ENCODE measurements at places on chromosomes 7 and 10.

GRCh38 chr7:1531263-1531978, 919 bp downstream of the MAFK start:
- peak; percentile 71 for DNase-seq

GRCh38 chr7:38311329-38311937, 38.0 kb upstream of the TARP start:
- no peak for DNase-seq

DNA sequence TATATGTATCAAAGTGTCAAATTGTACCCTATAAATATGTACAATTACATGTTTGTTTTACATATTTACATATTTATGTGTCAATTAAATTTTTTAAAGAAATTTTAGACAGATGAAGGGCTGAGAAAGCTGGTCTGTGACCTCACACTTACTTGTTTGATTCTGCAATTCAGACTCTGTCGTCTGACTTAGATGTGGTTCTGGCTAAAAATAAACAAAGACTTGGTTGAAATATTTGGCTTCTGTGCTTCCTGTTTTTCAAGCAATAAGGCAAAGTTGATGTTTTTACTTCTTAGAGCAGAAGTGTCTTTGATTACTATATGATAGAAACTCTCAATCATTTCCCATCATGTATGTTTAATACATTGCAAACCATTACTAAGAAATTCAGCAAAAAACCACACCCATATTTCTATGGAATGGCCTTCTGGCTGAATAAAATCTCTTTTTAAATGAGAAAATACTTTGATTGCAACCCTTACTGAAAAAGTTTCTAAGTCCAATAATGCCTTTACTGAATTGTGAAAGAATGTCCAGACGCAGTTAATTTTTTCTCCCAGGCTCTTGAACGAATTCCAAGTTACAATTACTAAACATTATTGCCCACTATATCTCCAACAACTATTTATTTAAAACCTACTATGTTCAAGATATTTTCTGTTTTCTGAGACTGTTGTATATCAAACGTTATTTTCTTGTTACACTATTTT, 59.5 kb upstream of the PRKG1 start:
- no peak for DNase-seq

DNA sequence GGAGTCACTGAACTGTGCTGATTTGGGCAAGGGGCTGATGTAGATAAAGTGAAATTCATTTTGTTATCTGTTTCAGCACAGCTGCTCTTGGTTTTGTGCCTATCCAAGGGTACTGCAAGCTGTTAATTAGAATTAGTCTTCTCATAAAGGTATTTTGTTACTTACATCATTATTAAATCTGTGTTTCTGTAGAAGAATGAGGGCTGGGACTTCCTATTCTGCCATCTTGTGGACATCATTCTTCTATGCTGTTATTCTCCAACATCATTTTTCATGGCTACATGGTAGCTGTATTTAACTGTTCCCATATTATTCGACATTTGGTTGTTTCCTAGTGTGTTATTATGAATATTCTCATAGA, 76.2 kb upstream of the CCDC71L start:
- no peak for DNase-seq

- peak; percentile 71 for DNase-seq
These were observed 2.6 kb downstream of the STK31 start for GRCh38 chr7:23712368-23713284.

DNA sequence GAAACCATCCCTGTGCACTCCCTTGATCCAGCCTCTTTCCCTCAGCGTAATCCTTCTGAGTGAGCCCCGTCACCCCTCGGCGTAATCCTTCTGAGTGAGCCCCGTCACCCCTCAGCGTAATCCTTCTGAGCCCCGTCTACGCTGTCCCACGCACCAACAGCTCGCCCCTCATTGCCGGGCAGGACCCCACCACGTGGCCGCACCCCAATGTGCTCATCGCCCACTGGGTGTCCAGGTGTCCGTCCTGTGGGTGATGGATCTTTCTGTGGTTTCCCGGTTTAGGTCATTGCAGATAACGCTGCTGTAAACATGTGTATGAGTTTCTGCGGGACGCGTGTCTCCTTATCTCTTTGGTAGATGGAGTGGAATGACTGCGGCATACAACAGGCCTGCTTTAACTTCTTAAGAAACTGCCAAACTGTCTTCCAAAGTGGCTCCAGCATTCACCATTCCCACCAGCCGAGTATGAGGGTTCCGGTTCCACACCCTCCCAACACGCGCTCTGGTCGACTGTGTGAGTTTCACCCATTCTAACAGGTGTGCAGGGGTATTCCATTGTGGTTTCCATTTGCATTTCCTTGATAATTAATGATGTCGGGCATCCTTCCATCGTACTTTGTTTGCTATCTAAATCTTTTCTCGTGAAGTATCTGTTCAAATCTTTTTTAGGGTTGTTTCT, 42.1 kb upstream of the NKX6-2 start:
- no peak for DNase-seq

GRCh38 chr7:93575555-93576399, 1.3 kb upstream of the CALCR start:
- no peak for DNase-seq

DNA sequence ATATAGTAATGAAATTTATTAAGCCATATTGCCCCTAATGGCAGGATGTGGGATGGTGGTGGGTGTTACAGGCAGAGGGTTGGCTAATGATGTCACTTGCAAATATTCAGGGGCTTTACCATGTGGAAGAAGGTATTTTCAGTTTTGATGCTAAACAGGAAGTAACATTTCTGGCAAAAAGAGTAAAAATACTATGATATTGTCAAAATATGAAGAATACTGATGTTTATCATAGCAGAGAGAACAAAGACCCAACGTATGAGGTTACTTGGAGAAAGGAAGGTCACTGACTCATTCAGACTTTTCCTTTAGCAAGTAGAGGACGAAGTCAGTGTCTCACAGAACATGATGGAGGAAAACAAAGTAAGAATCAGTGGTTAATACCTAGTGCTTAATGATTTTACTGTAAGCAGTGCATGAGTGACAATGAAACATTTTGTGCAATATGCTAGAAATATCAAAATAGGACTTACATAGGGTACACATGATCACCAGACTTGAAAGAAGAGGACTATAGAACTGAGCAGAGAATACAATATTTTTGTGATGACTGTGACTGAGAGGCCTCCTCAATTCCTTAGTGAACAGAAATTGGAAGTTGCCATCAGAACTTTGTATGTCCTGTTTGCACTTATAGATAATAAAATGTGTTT, 89.7 kb upstream of the STEAP4 start:
- DNase-seq: no peak

- no peak for DNase-seq
These were observed 73.6 kb upstream of the DNAJB6 start for GRCh38 chr7:157263156-157263555.

DNA sequence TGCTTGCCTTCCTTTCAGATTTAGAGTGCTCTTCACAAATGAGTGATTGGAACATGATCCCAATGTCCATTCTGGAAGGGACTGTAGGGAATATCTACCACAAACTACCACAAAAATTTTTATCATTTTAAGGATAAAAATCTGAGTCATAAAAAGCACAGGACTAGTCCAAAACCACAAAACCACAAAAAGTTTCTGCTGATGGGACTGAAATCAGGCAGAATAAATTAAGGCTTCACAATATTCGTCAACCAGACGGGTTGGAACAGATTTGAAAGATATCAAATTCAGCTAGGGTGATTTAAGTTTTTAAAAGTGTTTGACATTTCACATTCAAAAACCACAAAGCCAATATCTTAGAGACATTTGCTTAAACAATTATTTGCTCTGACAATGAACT, 100.1 kb upstream of the PTN start:
- DNase-seq: no peak

- no peak for DNase-seq
These were observed 199.2 kb downstream of the SEMA3E start for GRCh38 chr7:83449781-83450180.

DNA sequence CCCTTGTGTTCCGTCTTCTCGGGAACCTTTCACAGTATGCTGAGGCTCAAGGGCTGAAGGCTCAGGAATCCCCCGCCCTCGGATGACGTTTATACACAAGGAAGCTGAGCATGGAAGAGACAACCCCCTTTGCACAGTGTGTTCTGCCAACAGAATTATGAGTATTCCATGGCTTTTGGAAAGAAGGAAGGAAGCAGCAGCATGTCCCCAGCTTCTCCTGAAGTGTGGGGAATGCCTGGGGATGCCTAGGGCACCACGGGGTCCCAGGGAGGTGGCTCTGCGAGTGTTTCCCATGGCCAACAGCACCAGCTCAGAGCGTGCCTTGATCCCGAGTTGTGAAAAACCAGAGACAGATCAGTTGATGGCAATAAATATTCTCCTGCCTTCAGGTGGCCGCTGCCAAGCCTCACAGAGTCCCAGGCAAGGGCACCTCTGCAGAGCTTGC, 88.8 kb upstream of the DDC start:
- DNase-seq: peak; percentile 86

GRCh38 chr7:120160166-120160565, 112.8 kb upstream of the KCND2 start:
- no peak for DNase-seq

GRCh38 chr7:83739527-83739926, 90.6 kb upstream of the SEMA3E start:
- DNase-seq: no peak

- DNase-seq: no peak
These were observed 233.9 kb downstream of the DNAJB6 start for GRCh38 chr7:157570531-157571200.

DNA sequence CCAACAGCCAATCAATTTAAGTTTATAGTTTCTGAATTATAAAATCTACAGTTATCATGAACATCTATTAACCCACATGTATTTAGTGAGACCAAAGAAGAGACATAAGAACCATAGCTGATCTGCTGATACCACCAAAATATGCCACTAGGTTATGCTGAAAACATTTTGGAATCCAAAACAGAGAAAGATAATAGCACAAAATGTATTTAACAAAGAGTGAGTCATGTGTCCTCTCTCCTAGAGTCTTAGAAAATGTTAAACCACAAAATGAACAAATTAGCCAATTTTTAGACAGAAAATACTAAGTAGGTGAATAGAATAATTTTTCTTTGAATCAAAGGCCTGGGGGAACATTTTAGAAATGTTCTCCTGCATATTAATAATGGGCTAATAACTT, 527.5 kb downstream of the GPAM start:
- no peak for DNase-seq

DNA sequence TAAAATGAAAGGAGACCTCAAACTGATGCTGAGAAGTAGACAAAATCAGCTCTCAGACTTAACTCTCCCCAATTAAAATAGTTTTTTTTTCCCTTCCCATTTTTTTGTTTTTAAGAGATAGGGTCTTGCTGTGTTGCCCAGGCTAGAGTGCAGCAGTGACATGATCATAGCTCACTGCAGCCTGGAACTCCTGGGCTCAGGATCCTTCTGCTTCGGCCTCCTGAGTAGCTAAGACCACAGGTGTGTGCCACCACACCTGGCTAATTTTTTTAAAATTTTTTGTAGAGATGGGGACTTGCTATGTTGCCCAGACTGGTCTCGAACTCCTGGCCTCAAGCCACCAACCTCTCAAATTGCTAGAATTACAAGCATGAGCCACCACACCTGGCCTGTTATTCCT, 61.1 kb downstream of the NHLRC2 start:
- DNase-seq: no peak

DNA sequence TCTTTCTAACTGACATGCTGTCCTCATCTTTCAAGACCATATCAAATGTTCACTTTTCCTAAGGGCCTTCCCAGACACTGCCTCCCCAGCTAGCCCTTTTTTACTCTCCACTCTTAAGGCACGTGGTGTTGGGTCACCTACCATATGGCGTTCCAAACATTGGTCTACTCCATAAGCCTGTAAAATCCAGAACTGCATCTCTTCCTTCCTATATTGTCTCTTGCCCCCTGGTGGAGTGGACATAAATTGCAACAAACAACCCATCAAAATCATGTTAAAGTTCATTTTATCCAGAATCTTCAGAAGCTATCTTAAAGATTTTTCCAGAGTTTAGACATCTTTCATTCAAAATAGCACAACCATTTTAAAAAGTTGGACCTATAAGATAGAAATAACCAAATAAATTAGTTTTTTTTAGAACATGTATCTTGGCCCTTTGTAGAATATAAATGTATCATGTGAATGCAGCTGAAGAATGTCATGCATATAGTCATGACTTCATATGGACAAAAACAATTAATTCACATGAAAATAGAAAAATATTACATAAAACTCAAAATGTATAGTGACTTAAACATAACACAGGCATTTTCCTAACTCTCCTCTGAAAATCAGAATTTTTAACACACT, 180.6 kb upstream of the CHRM2 start:
- no peak for DNase-seq

GRCh38 chr10:110445871-110446270, 51.8 kb upstream of the DUSP5 start:
- no peak for DNase-seq

- no peak for DNase-seq
These were observed 196.3 kb upstream of the KLF6 start for GRCh38 chr10:3981300-3981699.

DNA sequence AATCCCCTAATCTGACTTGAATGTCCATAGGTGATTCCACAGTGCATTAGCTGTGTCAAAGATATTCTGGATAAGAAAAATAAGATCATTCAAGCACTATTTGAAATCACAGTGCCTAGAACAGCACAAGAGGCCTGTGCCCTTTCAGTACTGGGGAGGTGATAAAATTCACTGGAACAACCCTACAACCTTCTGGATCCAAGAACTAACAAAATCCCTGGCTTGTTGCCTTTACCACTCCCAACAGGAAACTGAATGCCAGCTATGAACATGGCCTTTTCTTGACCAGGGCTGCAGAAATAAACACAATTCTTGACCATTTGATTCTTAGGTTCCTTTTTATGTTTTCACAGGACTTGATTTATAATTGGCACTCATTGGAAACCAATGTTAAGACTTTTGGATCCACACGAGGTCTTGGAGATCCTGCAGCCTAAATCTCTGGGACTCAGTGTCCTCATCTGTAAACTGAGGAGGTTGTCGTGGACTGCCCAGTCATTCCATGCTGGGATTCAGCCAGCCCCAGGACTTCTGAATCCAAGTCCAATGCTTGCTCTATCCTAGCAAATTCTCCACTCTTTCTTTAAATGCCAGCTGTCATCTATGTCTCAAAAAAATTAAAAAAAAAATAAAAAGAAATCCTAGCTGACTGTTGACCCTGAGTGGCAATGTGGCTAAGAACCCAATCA, 624.7 kb downstream of the KCNMA1 start:
- DNase-seq: no peak

DNA sequence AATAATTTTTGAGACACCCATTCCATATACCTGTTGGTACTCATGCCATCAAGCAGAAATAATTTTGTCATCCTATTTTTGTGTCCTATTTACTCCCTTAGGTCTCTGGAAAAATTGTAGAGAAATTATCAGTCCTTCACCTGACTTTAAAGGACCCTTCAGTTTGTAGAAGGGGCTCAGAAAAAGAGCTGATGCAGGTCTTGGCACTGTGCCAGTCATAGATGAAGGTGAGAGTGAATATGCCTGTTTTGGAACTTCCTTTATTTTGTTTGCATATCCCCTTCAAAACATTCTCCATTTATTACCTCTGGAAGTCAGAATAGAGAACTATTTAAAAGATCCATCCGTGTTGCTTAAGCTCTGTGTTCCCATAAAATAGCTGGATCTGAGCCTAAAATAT, 321.0 kb upstream of the TPK1 start:
- no peak for DNase-seq

Data from muscle of back (tissue), 13 donors.